ENCODE measurements at places on chromosomes 11 and 22.

DNA sequence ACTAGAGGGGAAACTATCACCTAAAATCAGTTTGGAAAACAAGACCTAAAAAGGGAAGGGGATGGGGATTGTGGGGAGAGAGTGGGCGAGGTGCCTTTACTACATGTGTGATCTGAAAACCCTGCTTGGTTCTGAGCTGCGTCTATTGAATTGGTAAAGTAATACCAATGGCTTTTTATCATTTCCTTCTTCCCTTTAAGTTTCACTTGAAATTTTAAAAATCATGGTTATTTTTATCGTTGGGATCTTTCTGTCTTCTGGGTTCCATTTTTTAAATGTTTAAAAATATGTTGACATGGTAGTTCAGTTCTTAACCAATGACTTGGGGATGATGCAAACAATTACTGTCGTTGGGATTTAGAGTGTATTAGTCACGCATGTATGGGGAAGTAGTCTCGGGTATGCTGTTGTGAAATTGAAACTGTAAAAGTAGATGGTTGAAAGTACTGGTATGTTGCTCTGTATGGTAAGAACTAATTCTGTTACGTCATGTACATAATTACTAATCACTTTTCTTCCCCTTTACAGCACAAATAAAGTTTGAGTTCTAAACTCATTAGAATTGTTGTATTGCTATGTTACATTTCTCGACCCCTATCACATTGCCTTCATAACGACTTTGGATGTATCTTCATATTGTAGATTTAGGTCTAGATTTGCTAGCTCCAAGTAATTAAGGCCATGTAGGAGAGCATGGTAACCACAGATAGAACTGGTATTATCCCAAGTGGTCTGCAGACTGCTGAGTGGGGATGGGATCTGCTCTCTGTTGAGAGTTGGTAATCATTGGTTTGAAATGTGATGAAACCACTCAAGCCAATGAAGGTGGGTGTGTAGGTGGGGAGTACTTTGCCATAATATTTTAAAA lies 3.6 kb downstream of the NEAT1 start:
- DNase-seq, result peak; percentile 64

GRCh38 chr11:130063451-130063850 lies 6.2 kb upstream of the APLP2 start:
- no peak for DNase-seq

DNA sequence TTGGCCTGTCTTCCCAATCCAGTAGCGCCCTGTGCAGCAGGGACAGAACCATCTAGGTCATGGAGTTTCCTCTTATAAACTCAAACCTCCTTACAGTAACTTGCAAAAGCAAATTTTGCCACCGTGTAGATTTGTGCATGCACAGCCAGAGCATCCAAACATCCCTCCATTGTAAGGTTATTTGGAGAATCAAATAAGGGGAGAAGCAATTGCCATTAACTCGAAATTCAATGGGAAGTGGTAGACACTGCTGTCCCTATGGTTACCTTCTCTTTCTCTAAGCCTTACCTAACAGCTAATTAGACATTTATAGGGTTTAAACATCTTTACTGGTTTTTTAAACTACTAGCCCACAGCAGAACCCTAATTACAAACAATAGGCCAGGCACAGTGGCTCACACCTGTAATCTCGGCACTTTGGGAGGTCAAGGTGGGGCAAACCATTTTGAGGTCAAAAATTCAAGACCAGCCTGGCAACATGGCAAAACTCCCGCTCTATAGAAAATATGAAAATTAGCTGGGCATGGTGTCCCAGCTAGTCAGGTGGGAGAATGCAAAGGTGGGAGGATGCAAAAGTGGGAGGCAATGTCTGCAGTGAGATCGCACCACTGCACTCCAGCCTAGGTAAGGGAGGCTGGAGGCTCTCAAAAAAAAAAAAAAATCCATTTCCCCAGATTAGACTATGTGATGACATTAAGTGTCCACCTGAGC lies 6.6 kb downstream of the HSPA8 start:
- no peak for DNase-seq

- DNase-seq, result no peak
These were observed 11.2 kb downstream of the BARX2 start for GRCh38 chr11:129386795-129387397.

GRCh38 chr11:23836981-23837380 lies 659.9 kb upstream of the LUZP2 start:
- no peak for DNase-seq

GRCh38 chr11:29063630-29064361 lies 953.0 kb downstream of the KCNA4 start:
- no peak for DNase-seq

- no peak for DNase-seq
These were observed 190.6 kb upstream of the NTM start for GRCh38 chr11:131179836-131180235.

DNA sequence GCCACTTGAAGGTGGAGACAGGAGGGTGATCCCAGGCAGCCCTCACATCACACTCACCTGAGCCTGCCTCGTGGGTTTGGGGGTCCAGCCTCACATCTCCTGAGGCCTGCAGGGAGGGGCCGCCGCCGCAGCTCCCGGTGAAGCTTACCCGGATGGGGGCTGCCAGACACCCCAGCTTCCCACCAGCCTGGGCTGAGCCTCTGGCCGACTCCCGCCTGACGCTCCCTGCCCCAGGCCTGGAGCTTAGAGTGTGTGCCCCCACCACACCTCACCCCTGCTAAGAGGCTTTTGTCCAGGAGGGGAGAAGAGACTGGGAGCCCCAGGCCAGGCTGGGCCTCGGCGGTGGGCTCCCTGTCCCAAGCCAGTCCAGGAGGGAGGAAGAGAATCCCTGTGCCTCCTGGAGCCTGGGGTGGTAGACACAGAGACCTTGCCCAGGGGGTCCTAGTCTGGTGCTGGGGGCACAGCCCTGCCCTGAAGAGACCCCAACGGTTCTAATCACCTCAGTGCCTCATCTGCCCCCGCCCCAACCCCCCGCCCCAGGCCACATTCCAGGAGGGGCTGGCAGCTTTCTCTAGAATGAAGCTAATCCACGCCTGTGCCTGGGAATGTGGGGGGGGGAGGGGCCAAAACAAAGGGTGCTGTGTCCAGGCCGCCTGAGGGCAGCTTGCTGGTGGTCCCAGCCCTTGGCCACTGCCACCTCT lies at the start of gene SLC16A8:
TSS of gene SLC16A8 (minus strand) at position 254 of the 701 bp plus-strand sequence. CDS start 1,311 bp downstream, outside the sequence.
- DNase-seq, result no peak

- DNase-seq, result peak; percentile 62
These were observed 626 bp upstream of the TBX10 start for GRCh38 chr11:67640021-67640757.

DNA sequence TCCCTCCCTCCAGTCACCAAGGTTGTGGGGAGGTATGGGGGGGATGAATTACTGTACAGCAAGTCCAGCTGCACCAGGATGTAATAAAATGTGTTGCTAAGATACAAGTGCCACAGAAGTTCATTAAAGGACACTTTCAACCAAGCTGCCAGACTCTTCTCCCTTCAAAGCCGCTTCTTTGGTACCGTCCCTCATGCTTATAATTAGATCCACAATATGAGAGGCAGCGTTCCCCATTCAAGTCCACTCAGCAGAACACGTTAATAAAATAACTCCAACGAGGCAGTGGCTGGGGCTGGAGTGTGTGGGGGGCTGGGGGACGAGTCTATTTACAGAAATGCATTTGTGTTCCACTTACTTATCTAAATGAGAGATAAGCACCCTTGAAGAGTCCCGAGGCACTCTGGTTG lies 14.7 kb downstream of the PHF21B start:
- peak; percentile 2 for DNase-seq

GRCh38 chr11:46210133-46210636 lies 67.3 kb upstream of the CREB3L1 start:
- DNase-seq, result peak; percentile 37

DNA sequence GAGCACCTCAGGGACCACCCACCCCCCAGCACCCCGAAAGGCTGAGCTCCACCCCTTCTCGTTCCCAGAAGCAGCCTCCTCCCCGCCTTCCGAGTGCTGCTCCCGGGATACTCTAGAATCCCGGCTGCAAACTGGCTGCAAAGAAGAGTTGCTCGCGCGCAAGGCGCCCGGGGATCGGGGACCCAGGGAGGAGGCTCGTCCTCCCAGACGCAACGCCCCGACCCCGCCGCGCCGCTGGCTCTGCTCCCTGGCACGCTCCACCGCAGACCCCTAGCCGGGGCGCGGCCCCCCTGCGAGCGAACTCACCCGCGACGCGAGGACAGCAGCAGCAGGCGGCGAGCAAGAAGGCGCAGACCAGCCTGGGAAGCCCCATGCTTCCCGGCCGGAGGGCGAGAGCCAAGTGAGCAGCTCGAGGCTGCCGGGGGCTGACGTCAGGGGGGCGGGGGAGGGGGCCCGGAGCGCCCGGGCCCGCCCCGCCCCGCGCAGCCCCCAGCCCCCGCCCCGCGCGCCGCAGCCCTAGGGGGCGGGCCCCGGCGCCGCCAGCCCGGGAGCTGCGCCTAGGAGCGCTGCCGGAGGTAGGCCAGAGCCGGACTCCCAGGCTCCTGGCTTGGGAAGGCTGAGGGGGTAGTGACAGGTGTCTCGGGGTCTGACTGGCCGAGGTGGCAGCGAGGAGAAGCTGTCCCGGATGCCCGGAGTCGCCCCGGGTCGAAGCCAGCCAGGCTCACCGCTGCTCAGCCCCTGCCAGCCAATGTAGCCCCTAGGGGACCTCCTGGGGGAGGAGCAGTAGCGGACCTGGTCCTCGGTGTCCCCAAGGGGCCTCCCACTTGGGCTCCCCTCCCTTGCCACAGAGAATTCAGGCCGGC lies at the start of gene MCAM:
TSS of gene MCAM (minus strand) at position 402 of the 863 bp plus-strand sequence. CDS start at position 373, 29 bp downstream.
- no peak for DNase-seq

DNA sequence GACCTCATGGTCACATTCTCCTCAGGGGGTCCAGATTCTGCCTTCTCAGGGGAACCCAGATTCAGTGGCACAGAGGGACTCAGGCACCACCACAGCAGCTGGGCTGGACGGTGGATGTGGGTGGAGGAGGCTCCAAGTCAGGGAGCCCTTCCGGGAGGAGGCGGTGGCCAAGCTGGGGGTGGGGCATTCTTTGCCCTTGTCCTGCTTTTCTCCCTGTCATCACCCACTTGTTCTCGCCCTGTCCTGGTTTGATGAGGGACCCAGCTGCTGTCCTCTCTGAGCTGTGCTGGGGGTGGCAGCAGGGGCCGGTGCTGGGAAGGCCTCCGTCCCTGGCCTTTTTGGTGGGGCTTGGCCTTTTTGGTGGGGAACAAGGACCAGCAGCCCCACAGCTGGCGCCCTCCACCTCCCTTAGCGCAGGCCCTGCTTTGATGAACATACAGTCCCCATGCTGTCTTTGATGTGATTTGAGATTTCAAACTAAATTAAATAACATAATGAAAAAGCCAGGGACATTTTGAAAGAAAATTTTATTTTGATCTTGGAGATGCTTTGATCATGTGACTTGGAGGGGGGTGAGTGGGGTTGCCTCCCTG lies 1168.2 kb downstream of the BRD1 start:
- DNase-seq, result no peak

DNA sequence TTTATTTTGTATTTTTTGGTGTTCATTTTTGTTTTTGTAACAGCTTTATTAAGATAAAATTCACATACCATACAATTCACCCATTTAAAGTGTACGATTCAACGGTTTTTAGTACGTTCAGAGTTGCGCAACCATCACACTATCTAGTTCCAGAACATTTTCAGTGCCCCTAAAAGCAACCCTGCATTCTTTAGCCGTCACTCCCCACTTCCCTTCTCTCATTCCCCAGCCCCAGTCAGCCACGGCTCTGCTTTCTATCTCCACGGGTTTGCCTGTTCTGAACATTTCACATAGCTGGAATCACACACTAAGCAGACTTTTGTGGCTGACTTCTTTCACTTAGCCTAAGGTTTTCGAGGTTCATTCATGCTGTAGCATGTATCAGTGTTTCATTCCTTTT lies 9.6 kb upstream of the KCNQ1OT1 start:
- no peak for DNase-seq

- DNase-seq, result no peak
These were observed 158.3 kb upstream of the SNX19 start for GRCh38 chr11:131074573-131074972.

DNA sequence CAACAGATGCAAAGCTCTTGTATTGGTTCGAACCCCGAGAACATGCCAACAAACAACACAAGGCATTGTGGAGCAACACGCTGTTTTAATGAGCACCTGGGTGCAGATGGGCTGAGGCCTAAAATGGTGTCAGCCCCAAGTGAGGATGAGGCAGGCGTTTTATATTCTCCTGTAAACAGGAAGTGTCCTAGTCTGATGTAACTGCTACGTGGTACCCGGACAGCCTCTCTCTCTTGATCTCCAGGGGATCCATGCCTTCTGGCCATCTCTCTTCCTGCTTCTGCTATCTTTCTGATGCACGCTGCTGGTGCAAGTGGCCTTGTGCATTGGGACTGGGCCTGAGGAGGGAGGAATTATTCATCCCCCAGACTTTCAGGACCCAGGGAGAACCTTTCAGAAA lies 19.4 kb upstream of the VSTM5 start:
- DNase-seq, result no peak

DNA sequence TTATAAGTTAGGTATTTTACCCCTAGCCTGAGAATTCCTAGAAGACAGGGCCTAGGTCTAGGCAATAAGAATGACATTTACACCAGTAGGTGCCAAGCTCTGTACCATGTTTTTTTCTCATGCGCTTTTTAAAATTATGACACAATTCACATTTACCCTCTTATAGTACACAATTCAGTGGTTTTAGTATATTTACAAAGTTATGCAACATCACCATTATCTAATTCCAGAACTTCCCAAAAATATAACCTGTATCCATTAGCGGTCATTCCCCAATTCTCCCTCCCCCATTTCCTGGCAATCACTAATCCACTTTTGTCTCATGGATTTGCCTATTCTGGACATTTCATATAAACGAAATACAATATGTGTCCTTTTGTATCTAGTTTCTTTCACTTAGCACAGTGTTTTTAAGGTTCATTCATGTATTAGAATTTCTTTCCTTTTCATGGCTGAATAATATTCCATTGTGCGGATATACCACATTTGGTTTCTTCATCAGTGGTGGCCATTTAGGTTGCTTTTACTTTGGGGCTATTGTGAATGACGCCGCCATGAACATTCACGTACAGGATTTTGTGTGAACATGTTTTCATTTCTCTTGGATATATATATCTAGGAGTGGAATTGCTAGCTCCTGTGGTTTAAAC lies 92.4 kb downstream of the MICAL2 start:
- DNase-seq, result no peak

- no peak for DNase-seq
These were observed 39.7 kb downstream of the ADAMTS15 start for GRCh38 chr11:130487924-130488815.

- DNase-seq, result peak; percentile 91
These were observed 106.7 kb upstream of the ASPHD2 start for GRCh38 chr22:26322179-26322905.

DNA sequence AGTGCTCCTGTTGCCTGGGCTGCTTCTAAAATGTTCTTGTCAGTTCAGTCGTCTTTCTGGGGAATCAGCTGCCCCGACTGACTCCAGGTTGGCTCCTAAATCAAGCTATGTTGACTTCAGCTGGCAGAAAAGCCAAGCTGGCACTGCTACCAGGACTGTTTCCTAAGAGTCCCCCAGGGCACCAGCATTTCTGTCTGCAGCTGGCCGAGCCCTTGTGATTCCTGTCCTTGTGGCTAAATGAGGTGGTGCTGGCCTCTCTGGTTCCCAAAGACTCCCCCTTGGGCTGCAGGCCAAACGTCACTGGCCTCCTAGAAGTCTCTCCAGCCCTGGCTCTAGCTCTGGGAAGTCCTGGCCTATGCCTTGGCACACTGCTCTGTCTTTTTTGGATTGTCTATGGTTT lies 31.1 kb downstream of the GRAMD1B start:
- peak; percentile 84 for DNase-seq

Data from myocyte (in vitro differentiated cells).